ENCODE measurements at places on chromosomes 2 and 18. TPM values are rescaled to one million over a fixed set of nuclear protein-coding genes. Genes with fewer than 3 reads are reported as not detected.
A peak's percentile ranks its signal among the peaks of the same experiment; 100 is the strongest.

- no peak for DNase-seq
Measured at GRCh38 chr2:189585226-189585756, 4.7 kb upstream of the SLC40A1 start.

GRCh38 chr2:108612153-108612513 is 77.9 kb downstream of the LIMS1 start:
- DNase-seq: peak; percentile 60

DNA sequence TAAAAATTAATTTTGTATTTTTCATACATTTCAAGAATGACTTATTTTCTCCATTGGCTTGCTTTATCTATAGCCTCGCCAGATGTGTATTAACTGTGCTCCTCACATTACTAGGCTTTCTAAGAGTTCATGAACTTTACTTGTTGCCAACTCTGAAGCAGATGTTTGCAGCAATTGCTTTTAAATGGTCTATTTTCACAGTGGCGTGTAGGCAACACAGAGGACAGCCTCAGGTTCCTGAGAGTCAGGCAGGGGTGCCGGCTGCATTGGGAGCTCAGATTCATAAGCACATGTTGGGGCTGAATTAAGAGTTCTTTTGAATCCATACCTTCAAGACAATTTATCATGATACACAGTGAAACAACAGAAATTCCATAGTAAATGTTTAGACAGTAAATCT is 179.2 kb upstream of the PXDN start:
- no peak for DNase-seq

DNA sequence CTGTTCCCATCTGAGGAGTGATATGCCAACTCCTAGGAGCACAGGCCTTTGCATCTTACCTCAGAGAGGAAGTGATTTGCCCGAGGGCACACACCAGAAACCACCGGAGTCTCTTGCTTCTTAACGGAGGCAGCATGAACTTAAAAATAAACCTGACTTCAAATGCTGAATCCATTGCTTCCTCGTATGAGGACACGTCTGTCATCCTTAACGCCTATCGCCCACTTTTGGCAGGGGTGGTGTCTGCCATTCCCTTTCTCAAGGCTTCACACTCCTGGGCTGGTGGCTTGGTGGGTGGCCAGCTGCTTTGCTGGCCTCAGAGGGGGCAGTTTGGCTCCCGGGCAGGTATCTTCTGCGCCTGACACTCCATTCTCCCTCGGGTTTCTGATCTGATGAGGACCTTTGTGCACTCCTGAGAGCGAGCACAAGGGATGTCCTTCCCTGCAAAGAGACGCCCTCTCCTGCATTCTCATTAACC is 1.1 kb upstream of the PREB start:
- DNase-seq: no peak

GRCh38 chr2:27959496-27959895 is 69.0 kb downstream of the BABAM2 start:
- DNase-seq: peak; percentile 59

DNA sequence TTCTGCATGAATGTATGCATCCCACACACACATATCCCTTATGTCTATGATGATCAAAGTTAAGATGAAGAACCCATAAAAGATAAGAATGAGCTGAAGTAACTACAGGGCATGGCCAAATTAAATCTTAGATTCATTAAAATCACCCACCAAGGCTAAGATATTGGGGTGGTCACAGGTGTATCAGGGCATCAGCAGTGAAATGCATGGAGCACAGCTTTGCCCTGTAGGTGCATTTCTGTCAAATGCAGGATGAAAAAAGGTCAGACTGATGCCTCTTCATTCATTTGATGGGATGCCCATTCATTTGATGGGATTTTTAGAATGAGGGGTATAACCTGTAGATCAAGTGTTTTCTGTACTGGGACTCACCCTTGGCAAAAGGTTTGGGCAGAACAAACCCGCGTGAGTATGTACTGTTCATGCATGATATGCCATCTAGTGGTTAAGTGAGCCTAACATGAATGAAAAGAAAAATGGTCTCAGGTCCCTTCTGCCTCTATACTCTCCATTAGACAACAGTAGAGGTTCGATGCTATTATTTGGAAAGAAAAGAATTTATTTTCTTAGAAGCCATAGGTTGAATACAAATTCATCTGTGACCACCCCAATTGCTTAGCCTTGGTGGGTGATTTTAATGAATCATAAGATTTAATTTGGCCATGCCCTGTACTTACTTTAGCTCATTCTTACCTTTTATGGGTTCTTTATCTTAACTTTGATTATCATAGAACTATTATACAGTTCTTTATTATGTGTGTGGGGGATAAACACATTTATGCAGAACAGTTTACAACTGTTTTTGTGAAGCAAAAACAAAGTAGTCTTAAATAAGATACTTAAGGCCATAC is 43.2 kb upstream of the NOSTRIN start:
- peak; percentile 42 for DNase-seq

GRCh38 chr18:12394428-12394827 is 13.3 kb upstream of the PRELID3A start:
- DNase-seq: no peak

DNA sequence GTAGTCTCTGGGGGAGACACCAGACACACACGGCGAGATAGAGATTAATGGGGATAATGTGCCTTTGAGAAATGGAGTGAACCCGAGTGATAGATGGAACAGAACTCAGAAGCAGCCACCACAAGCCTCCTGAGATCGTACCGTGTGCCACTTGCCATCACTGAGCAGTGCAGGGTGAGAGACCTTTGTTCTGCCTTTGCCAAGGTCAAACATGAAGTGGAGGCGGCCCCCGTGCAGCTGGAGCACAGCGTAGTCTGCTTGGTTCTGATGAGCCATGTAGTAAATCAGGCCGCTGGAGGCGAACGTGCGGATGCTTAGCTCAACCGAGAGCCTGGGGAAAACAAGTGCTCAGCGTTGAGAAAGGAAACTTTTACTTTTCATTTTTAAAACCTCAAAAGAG is 167.0 kb downstream of the LAMA1 start:
- DNase-seq: no peak

- peak; percentile 63 for DNase-seq
Measured at GRCh38 chr18:69874058-69874457, 73.6 kb downstream of the CD226 start.

DNA sequence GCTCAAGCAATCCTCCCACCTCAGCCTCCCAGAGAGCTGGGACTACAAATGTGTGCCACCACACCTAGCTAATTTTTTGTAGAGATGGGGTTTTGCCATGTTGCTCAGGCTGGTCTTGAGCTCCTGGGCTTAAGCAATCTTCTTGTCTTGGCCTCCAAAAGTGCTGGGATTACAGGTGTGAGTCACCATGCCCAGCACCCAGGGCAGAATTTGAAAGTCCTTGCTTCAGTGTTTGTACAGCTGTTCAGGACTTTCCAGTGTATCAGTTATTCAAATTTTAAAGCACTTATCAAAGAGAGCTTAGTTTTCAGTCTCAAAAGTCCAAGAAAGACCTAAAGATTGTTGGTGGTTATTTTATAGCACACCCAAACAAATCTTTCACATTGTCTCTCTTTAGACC is 43.6 kb upstream of the VPS54 start:
- peak; percentile 63 for DNase-seq

DNA sequence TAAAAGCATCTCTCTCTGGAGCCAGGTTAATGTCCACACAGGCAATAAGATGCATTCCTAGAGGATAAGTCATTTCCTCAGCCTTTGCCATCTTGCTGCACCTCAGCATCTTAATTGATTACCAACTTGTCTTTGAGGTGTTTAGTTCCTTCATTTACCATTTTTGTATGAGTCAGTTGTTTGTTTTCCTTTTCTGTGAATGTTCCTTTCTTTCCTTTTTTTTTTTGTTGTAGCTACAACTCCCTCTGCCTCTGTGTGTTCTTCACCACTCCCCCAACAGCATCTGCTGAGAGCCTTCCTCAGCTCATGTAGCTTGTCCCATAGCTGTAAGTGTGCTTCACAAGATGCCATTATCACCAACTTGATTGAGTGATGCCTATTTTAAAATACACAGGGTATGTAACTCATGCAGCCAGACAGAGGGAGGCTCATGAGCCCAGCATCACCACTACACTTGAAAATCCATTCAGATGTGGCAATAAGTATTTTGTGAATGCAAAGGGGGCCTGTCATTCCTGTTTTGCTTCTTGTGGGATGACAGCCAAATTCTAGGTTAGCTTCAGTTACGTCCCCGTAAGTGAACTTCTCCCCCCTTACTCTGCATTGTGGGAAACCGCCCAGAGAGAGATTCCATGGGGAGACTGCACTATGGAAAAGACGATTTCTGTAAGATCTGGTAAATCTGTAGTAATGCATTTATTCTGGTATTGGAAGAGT is 315.9 kb upstream of the ZEB2 start:
- DNase-seq: peak; percentile 46

DNA sequence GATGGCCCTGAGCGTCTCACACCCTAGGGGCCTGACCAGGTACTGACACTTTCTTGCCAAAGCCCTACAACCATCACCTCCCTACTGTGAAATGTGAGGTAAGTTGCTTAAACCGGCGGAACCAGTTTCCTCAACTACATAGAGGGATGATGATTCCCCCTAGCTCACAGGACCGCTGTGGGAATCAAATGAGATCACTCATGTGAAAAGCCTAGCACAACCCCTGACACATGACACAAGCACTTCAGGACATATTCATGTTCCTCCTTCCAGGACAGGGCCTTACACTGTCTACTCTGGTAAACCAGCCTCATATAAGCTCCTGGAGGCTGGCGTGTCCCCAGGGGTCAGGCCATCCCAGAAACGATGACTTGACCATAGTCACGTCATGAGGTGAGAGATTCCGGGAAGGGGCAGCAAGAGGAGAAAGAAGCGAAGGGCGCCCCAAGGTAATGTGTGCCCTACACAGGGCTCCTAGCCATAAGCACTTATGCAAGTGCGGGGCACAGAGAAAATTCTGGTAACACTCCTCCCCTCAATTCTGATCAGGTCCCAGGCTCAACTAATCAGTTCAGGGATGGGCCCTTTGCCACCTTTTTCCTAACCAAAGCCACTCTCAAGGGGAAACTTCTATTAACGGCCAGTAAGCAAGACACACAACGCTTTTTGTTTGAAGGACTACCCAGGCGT is 49.5 kb downstream of the C2orf42 start:
- peak; percentile 23 for DNase-seq

DNA sequence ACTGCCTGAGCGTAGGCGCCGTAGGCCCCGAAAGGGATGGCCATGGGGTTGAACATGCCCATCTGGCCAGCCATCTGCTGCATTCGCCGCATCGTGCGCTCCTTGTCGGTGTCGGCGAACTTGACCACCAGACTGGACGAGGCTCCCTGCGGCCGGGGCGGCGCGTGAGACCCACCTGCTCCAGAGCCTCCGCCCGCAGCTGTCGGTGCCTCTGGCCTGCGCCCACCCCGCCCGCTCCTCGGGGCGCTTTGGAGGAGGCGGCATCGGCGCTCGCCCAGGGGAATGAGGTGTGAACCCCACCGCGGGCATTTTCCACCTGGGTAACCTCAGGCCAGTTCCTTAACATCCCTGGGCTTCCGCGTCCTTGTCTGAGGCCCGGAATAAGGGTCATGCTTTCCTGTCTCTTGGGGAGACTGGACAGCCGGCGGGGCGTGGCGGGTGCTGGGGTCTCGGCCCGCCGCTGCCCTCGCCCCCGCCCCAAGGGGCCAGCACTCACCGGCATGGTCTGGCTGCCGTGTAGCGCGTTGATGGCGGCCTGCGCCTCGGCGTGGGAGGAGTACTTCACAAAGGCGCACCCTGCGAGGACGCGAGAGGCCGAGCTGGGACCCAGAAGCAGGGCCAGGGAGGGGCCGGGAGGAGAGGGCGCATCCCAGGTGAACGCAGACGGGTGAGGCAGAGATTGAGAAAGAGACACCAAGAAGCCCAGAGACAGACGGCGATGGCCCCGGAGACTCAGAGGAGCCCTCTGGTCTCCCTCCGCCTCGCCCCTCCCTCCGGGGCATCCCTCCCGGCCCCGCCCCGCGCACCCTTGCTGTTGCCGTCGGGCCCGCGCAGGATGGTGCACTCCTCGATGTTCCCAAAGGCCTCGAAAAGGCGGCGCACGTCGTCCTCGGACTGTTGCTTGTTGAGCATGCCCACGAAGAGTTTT is 291.0 kb downstream of the CELF4 start:
- no peak for DNase-seq

DNA sequence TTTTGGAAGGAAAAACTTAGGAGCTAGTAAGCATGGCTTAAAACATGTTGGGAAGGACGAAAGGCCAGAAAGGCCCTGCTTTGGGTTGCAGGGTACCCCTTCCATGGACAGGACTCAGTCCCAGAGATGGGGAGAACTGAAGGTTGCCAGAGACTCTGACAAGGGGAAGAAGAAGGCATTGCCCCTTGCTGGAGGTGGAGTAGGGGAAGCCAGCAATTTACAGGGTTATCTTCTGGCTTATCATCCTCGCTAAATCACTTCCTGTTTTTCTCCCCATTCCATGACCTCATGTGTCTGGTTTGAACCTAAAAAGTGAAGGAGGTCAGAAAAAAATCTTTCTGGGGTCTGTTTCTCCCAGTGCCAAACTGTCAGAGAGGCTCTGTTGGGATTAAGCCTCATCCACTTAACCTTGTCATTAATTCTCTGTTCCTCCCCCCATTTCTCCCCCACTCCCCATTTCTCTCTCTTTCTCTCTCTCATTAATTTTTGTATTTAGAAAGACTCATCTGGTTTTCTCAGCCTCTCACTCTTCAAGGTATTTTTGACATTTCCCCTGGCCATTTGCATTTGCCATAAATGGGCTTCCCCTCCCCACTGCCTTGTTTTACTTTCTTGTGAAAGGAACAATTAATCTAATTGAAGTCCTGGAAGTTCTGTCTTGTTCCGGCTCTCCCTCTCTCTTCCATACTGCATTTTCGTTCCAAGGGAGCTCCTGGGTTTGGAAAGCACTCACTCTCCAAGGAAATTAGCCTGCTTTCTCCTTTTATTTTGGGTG is 17.4 kb downstream of the NRP2 start:
- no peak for DNase-seq

GRCh38 chr2:145194673-145195072 is 674.8 kb upstream of the ZEB2 start:
- no peak for DNase-seq

DNA sequence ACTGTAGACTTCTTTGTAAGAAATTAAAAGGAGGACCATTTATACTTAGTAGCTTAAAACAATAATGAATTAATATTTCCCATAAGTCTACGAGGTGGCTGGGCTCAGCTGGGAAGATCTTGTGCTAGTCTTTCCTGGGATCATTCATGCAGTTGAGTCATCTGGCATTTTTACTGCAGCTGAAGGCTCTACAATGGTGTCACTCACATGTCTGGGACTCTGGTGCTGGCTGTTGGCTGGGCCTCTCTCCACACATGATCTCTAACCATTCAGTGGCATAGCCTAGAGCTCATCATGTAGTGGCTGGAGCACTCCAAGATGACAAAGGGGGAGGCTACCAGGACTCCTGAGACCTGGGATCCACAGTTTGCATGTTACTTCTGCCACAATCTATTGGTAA is 35.5 kb downstream of the CLASP1 start:
- DNase-seq: no peak

GRCh38 chr2:177262092-177262491 is 2.4 kb downstream of the NFE2L2 start:
- DNase-seq: no peak

PSD4 gene
- 2.6 TPM for total RNA-seq

ABCG8 gene
- not detected for total RNA-seq

CYBRD1 gene
- total RNA-seq: 26.7 TPM

ASXL3 gene
- total RNA-seq: 8.2 TPM

SOCS6 gene
- 24.1 TPM for total RNA-seq

UGT1A6 gene
- not detected for total RNA-seq

EMILIN1 gene
- 0.95 TPM for total RNA-seq

GALNT5 gene
- 2.2 TPM for total RNA-seq
